ENCODE measurements at places on chromosomes 4 and X.
A peak's percentile ranks its signal among the peaks of the same experiment; 100 is the strongest.

- peak; percentile 70 for DNase-seq
Measured at GRCh38 chrX:31132821-31133241, 61.0 kb upstream of the FTHL17 start.

DNA sequence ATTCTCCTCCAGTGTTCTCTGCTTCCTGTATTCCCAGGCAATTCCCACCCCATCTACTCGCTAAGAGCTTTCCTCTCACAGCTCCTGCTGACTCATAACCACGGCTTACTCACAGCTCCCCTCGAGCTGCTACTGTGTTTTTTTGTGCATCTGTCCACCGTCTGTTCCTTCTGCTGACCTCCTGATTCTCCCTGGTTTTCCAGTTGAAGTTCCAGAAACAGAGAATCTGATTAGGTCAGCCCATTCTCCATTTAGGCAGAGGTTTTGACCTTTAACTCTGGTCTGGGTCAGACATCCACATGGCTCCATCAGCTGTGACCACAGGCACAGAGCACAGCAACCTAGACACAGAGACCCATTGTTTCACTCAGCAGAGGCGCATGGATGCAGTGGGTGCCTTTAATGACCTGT, 5.5 kb upstream of the SMIM20 start:
- DNase-seq: no peak

- no peak for DNase-seq
Measured at GRCh38 chr4:1255151-1255550, 6.2 kb upstream of the CTBP1 start.

GRCh38 chrX:29295987-29296680, 708.9 kb downstream of the IL1RAPL1 start:
- DNase-seq: no peak

GRCh38 chr4:170229006-170229405, 139.2 kb upstream of the AADAT start:
- DNase-seq: no peak

GRCh38 chr4:10100734-10101216, 15.8 kb downstream of the WDR1 start:
- no peak for DNase-seq

DNA sequence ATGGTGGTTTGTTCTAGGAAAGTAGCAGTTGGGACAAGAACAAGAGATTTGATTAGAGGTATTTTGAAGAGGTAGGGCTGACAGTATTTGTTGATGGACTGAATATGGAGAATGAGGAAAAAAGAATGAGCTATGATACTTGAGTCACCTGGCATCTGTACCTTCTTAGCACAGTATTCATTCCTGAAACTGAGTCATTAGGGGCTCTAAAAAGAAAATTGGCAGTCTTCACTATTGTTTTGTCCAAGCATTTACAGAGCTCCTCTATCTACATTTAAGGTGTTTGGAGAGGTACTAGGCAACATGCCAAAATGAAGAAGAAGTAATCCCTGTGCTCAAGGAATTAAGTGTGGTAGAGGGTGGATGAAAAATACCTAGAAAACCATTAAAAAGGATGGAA, 165.8 kb downstream of the SHROOM4 start:
- no peak for DNase-seq

GRCh38 chr4:86977621-86978184, 42.9 kb downstream of the AFF1 start:
- no peak for DNase-seq

DNA sequence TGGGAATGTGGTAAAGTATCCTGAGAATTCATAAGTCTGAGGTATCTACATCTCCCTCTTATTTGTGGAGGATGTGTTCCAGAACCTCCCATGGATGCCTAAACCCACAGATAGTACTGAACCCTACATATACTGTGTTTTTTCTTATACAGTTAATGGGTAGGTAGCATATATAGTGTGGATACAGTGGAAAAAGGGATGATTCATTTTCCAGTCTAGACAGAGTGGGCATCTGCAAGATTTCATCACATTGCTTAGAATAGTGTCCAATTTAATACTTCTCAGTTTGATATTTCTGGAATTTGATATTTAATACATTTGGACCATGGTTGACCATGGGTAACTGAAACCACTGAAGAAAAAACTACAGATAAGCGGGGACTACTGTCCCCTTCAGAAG, 155.0 kb upstream of the ANKRD50 start:
- DNase-seq: no peak

GRCh38 chrX:10048707-10049106, 81.5 kb downstream of the CLDN34 start:
- no peak for DNase-seq

GRCh38 chrX:150775569-150776350, 82.6 kb downstream of the MTMR1 start:
- no peak for DNase-seq

DNA sequence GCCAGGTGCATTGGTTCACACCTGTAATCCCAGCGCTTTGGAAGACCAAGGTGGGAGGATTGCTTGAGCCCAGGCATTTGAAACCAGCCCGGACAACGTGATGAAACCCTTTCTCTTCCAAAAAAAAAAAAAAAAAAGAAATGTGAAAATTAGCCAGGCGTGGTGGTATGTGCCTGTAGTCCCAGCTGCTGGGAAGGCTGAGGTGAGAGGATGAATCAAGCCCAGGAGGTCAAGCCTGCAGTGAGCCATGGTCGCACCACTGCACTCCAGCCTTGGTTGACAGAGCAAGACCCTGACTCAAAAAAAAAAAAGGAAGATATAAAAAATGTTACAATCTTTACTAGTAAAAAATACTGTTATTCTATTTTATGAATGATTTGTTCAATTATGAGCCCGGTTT, 5.9 kb downstream of the FAM199X start:
- DNase-seq: no peak

DNA sequence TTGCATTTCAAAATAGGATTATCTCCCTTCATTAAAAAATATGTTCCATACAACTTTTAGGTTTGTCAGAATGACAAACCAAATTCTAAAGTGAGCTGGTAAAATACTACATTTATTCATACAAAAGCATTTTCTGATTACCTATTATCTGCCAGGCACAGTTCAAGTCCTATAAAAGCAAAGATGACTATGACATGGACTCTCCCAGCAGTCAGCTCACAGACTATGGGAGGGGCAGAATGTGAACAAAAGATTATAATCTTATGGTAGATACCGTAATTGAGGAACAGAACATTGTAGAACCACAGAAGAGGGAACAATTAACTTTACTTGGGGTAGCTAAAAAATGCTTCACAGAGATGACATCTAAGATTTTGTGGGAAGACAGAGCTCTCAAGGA, 12.4 kb downstream of the PAQR3 start:
- no peak for DNase-seq

DNA sequence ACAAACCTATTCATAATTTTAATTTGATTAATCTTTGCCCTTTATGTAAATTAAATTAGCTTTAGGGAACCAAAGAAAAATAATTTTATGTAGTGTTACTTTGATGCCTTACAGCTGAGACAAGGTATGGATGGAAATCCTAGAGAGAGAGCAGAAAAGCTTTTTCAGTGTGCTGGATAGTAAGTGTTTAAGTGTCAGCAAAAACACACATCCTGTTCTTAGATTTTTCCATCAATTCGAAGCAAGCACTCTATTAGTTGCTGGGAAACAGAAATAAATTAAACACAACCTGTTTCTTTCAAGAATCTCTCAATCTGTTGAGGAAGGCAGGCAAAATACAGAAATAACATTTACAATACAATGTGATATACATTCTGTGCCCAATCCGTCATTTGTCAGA, 327.8 kb downstream of the GALNTL6 start:
- peak; percentile 39 for DNase-seq

DNA sequence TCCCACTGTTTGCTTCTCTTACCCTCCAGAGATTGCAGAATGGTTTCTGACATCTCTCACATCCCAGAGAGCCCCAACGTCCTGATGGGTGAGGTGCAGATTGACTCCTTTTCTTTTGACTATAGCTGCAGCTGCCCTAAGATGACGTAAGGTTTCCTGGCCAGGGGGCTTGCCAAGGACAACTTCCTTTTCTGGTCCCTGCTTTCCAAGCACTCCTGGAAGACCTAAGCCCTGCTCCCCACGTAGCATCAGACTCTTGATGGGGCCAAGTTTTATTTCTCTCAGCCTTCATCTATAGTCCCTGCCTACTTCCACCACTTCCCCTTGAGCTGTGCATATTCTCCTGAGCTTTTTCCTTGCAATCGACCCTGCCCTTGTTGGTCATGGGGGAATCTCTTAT, 497.7 kb downstream of the IDS start:
- no peak for DNase-seq

- no peak for DNase-seq
Measured at GRCh38 chrX:64198036-64198435, 7.5 kb downstream of the AMER1 start.

DNA sequence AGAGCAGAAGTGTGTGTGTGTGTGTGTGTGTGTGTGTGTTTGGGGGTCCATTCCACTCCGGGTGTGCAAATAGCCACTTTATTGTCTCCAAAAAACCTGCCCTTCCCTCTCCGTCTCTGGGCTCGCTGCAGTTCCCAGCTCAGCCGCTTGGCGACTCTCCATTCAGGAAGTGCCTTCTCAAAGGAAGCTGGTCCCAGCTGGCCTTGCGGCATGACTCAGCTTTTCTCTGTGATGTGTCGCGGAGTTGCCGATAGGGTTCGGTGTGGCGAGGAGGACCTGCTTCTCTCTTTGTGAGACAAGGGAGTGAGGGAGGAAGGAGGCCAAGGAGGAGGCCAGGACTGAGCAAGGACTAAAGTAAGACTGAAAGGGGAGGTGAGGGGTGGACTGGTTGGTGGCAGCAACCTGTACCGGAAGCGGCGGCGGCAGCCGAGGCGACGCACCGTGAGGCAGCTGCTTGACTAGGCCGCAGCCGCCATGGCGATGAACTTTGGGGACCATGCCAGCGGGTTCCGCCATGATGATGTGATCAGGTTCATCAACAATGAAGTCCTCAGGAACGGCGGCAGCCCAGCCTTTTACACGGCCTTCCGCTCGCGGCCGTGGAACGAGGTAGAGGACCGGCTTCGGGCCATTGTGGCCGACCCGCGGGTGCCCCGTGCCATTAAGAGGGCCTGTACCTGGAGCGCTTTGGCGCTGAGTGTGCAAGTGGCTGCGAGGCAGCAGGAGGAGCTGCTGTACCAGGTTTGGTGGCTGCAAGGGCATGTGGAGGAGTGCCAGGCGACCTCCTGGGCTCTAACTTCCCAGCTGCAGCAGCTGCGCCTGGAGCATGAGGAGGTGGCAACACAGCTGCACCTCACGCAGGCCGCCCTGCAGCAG, at the start of gene TEX13C:
Gene TEX13C (plus strand): TSS at position 226 of the 876 bp plus-strand sequence. CDS start 249 bp downstream, at position 475.
- no peak for DNase-seq

DNA sequence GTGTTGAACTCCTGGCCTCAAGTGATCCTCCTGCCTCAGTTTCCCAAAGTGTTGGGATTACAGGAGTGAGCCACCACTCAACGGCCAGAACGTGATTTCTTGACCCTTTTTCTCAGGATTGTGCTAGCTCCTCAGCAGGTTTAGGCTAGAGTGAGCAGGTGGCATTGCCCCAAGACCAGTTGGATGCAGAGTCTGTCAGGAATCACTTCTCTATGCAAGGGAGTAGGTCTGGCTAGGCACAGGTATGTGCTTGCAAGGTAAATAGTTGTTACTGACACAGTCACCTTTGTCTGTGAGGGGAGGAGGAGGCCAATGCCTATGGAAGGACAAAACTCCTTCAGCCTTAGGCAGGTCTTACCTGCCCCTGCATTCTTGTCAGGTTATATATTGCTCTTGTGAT, 24.2 kb downstream of the SLC25A5 start:
- DNase-seq: no peak

DNA sequence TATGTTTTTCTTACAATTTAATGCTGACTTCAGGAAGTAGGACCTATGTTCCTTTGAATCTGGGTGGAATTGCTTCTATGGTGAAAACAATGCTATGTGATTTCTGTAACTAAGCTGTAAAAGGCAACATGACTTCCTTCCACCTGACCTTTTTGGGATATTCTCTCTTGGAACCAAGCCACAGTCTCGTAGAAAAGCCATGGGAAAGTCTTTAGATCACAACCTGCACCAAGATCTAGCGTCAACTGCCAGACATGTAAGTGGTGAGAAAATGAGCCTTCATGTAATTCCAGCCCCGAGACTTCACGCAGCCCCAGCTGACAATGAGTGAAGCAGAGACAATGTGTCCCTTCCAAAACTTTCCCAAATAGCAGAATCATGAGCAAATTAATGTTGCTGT, 297.0 kb upstream of the DCAF8L1 start:
- DNase-seq: no peak

- DNase-seq: no peak
Measured at GRCh38 chr4:176833400-176834175, 40.9 kb upstream of the VEGFC start.

GRCh38 chr4:181870326-181870725, 372.9 kb upstream of the TENM3 start:
- DNase-seq: no peak

DNA sequence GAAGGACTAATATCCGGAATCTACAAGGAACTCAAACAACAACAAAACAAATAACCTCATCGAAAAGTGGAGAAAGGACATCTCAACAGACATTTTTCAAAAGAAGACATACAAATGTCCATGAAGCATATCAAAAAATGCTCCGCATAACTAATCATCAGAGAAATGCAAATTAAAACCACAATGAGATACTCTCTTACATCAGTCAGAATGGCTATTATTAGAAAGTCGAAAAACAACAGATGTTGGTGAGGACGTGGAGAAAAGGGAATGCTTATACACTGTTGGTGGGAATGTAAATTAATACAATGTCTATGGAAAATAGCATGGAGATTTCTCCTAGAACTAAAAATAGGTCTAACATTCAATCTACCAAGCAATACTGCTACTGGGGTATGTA, 51.1 kb upstream of the MYOZ2 start:
- no peak for DNase-seq

DNA sequence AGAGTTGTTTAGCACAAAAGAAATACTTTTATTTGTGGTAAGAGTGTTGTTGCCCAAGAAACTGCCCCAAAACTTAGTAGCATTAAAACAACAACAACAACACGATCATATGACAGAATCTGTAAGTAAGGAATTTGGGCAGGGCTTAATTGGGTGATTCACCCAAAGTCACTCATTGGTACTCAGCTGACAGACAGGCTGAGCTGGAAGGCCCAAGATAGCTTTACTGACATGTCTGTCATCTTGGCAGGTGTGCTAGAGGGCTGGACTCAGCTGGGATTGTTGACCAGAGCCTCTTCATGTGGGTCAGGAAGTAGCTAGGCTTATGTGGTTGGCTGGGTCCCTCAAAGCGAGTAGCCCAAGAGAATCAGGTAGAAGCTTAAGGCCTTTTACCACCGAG, 52.3 kb downstream of the KIAA0232 start:
- DNase-seq: no peak

DNA sequence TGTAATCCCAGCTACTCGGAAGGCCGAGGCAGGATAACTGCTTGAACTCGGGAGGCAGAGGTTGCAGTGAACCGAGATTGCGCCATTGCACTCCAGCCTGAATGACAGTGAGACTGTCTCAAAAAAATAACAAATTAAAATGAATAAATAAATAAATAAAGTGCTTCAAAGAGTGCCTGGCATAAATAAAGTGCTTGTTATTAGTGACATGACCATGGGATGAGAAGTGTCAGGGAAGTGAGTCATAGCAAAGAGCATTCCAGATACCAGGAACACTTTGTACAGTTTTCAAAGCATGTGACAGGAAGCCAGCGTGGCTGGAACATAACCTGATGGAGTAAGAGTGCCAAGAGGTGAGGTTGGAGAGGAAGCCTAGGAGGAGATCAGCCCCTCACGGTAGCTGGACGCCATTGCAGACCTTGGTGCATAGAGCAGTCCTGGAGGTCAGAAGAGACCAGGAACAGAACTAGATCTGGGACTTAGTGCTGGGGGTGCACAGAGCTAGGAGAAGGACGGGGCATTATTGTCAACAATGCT, 6.0 kb upstream of the WDR13 start:
- DNase-seq: no peak

All from NCI-H1436 treated with DMSO at 0.1 percent for 48 hours (cell line).